ENCODE measurements at places on chromosomes 1 and 21. TPM values are rescaled to one million over a fixed set of nuclear protein-coding genes. Genes with fewer than 3 reads are reported as not detected.

FLG2 gene
- polyA plus RNA-seq = not detected

SHISA4 gene
- 15.0 TPM for polyA plus RNA-seq

FCRL5 gene
- not detected for polyA plus RNA-seq

ZNF683 gene
- not detected for polyA plus RNA-seq

TENT5C gene
- 0.11 TPM for polyA plus RNA-seq

FNBP1L gene
- polyA plus RNA-seq = 17.8 TPM
